ENCODE measurements at places on chromosomes 11 and 22.

- no peak for DNase-seq
These were observed 103.8 kb downstream of the TP53I11 start for GRCh38 chr11:44846852-44847251.

DNA sequence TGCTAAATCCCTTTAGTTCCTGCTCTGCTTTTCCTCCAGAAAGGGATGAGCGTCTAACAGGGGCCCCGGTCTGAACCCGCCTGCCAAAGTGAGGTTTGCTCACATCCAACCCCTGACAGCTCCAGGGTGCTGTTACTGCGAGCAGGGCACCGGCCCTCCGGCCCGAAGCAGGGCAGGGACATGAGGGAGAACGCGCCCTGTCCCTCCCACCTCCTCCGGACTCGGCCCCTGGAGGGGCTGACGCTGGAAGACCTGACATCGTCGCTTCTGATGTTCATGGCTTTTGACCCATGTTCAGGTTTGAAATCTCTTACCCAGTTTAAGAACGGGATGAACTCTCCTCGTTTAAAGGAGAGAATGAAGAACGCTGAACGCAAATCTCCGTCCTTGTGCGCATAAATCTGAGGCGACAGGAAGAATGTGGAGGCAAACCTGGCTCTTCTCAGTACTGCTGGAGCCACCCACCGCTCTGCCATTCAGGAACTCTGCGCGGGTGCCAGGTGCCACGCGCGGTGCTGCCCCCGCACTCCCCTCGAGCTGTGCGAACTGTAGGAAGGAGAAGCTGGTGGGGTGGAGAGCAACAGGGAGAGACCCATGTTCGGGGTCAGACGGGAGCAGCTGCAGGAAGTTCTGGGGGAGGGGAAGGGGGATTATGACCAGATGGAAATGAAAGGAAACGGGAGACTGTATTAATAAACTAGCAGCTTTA is 826 bp upstream of the EEF1G start:
- DNase-seq: no peak

- DNase-seq: no peak
These were observed 19.6 kb downstream of the MYRF start for GRCh38 chr11:61771985-61772455.

- no peak for DNase-seq
These were observed 123.2 kb downstream of the KCNQ1OT1 start for GRCh38 chr11:2576549-2576948.

- DNase-seq: no peak
These were observed 14.3 kb upstream of the LGALS2 start for GRCh38 chr22:37594237-37594636.

DNA sequence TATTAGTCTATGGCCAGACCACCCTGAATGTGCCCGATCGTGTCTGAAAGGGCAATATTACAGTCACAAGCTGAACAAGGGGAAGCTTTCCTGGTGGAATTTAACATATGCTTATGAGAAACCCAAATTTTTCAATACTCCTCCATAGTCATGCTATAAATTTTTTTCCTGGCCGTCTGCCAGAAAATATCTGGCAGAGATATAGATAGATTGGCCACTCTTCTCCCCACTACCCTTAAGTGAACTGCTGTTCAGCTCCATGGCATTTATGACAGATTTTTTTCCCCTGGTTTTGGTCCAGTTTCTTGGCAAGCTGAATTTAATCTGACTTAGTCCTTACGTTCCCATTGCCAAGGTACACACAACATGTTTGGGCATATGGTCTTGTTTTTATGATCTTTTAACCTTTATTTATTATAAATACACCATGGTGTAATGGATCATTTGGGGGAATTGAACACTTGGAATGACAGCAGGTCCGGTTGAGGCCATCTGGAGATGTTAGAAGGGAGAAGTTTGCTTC is 328.5 kb downstream of the CNTN5 start:
- no peak for DNase-seq
